Cardiac fibroblast (primary cell): ENCODE measurements at places on chromosomes 4 and X.

- DNase-seq = no peak
Measured at GRCh38 chr4:164197556-164197955, 556.4 kb upstream of the SMIM31 start.

DNA sequence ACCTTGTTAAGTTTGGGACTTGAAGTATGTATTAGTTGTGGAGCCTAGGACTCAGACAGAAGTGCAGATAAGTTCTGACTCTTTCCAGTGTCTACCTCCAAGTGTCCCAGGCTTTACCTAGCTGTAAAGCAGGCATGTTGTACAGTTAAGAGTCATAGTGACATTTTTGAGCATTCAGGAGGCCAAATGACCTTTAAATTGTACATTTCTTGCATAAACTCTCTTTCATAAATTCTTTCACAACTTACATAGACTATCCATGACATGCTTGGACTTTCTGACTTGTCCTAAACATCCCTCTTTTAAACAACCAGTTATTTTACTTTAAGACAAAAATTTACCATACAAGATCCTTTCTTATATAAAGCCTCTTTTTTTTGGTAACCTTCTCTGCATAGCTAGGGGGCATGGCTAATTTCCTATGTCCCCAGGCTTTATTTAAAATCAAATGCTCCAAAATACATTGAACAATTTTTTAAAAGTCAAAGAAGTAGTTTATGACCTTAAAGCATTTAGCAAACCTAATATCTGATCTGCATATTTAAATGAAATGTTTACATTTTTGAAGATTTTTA is 40.1 kb upstream of the UGT8 start:
- no peak for DNase-seq

DNA sequence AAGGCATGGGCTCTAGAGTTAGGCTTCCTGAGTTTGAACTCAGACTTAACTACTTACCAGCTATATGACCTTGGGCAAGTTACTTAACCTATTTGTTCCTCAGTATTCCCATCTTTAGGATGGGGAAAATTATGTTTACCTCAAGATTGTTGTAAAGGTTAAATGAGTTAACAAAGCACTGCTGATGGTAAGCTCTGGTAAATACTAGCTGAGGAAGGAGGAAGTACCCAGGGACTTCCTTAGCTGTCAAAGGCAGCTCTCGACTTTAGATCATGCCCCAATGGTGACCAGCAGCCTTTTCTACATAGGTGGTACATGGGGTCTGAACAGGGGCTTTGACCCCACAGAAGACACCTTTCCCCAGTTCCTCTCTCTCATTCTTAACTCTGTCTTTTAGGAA is 20.1 kb downstream of the ATP7A start:
- DNase-seq = no peak

DNA sequence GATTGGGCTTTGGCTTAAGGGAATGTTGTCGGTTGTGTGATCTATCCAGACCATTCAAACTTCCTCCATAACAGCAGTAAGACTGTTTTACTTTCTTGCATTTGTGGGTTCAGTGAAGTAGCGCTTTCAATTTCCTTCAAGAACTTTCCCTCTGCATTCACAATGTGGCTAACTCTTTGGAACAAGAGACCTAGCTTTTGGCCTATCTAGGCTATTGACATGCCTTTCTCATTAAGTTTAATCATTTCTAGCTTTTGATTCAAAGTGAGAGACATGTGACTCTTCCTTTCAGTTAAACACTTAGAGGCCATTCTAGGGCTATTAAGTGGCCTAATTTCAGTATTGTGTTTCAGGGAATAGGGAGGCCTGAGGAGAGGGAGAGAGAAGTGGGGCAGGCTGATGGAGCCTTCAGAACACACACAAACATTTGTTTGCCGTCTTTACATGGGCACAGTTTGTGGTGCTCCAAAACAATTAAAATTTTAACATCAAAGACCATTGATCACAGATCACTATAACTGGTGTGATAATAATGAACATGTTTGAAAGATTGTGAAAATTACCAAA is 34.1 kb downstream of the ADH5 start:
- DNase-seq = no peak

GRCh38 chrX:23317799-23318724 is 16.6 kb upstream of the PTCHD1 start:
- peak; percentile 13 for DNase-seq

GRCh38 chrX:38220024-38220414 is 652 bp downstream of the SRPX start:
- DNase-seq = peak; percentile 66

DNA sequence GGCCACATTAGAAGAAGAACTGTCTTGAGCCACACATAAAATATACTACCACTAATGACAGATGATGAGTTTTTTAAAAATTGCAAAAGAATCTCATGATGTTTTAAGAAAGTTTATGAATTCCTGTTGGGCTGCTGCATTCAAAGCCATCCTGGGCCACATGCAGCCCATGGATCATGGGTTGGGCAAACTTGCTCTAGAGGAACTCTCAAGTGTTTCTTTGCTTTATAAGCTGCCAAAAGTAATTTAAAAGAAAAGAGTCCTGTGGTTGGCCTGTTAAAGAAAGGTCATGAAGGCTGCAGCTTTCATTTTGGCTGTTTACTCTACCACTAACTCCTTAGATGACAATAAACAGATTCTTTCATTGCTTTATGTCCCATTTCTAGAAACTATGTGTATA is 218.2 kb downstream of the SCFD2 start:
- DNase-seq = no peak

- DNase-seq = no peak
Measured at GRCh38 chr4:38236003-38236402, 275.8 kb downstream of the PTTG2 start.

GRCh38 chrX:41108007-41108406 is 22.8 kb downstream of the USP9X start:
- peak; percentile 40 for DNase-seq

DNA sequence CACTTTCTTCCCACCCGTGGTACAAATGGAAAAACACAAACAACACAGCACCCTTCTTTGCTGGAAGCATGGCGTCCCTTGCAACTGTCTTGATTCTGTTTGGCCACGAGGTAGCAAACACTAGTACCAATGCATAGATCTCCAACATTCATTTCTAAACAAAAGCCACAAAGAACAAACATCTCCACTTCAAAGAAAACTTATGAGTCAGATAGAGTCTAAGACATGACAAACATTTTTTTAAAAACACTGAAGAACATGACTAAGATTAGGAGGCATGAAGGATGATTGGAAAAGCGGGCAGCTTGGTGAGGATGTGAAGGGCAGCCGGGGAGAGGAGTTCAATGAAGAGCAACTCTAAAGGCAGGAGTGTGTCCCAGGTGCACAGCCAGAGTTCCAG is 197.6 kb upstream of the FAM9B start:
- DNase-seq = peak; percentile 0

DNA sequence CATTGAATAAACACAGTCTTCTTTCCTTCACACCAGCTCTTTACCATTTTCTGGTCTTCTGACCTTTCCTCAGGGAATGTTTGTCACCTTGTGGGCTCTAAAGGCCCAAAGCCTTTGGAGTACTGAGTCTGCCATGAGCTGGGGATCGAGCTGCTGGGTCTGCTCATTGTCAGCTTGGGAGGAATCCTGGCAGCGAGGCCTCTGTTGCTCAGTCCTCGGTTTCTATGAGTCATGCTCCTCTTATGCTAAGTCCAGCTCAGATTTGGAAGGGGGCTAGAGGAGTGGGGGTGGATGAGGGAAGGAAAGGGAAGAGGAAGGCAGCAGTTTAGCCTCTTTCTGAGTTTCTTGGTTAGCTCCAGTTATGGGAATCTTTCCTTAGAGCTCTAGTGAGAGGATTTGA is 31.1 kb downstream of the NHSL2 start:
- DNase-seq = peak; percentile 76

DNA sequence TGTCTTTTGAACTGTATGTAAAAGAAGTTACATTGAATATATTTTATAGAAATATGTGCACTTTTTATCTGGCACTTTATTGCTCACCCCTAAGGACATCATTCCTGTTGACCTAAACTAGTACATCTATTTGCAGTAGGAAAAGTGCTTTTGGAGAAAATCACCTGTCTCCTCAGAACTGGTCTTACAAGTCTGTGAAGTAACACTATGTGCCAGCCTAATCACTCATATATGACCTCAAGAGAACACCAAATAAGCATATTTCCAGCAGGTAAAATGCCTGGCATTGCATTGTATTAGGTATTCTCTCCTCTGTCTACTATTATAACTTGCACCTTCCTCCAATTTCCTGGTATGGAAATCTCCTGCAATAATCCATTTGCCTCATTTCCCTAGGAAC is 4.0 kb upstream of the GASK1B start:
- no peak for DNase-seq

- DNase-seq = no peak
Measured at GRCh38 chr4:89468602-89469001, 161.0 kb upstream of the GPRIN3 start.

GRCh38 chr4:2363056-2363721 is 55.3 kb downstream of the ZFYVE28 start:
- no peak for DNase-seq

DNA sequence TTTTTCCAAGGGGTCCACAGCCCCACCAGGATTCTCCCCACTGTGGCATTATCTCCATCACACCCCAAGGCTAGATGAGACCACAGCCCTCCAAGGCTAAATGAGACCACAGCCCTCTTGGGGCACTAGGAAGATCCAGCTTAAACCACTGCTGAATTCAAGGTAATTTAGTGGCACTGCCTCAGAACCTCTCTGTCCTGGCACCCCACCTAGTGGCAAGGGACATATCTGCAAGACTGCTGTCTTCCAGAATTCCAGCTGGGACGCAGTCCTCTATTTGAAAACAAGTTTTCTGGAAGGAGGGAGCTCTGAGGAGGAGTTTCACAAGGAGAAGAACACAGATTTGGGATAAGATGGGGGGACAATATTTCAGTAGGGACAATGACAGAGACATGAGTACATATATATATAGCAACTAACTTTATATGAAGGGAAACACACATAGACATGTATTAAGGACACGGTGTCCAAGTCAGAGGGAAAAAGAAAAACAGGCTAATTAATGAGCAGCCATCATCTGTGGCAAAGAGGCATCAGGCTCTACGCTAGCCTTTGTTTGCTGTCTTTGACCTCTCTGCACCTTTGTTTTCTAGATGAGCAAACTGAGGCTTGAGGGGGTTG is 9.3 kb downstream of the CETN2 start:
- DNase-seq = peak; percentile 51

- DNase-seq = no peak
Measured at GRCh38 chr4:11069581-11070211, 359.0 kb downstream of the HS3ST1 start.

GRCh38 chr4:124483048-124483906 is 229.3 kb downstream of the ANKRD50 start:
- peak; percentile 64 for DNase-seq

DNA sequence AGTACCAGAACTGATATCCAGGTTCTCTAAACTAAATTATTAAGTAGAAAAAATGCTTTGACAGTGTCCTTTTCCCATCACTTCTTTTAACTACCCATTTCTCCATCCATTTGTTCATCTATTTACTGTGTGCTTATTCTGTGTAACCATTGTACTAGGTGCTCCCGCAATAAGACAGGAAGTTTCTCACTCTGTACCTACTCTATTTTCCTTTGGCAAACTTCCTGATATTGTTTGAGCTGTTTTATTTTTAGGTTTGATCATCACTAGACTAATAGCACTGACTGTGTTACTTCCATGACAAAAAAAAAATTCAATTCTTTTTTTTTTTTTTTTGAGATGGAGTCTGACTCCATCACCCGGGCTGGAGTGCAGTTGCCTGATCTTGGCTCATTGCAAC is 102.5 kb upstream of the CASK start:
- DNase-seq = peak; percentile 3

GRCh38 chrX:54747733-54748393 is 50.2 kb downstream of the ITIH6 start:
- no peak for DNase-seq

DNA sequence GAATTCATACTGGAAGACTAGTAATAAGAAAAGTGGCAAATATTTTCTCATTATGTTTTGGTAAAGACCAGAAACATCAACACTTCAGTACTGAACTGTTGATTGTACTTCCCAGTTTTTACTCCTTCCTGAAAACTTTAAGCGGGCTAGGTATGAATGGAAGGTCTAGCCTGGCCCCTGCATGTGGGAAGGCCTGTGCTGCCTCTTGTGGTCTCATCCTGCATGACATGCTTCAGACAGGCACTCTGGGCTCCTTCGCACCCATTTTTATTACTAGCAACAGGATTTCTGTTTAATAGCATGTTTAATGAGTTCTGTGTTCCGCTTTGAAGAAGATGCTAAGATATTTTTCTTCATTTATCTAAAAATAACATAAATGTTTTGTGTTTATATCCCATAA is 279.1 kb downstream of the ANK2 start:
- DNase-seq = no peak

DNA sequence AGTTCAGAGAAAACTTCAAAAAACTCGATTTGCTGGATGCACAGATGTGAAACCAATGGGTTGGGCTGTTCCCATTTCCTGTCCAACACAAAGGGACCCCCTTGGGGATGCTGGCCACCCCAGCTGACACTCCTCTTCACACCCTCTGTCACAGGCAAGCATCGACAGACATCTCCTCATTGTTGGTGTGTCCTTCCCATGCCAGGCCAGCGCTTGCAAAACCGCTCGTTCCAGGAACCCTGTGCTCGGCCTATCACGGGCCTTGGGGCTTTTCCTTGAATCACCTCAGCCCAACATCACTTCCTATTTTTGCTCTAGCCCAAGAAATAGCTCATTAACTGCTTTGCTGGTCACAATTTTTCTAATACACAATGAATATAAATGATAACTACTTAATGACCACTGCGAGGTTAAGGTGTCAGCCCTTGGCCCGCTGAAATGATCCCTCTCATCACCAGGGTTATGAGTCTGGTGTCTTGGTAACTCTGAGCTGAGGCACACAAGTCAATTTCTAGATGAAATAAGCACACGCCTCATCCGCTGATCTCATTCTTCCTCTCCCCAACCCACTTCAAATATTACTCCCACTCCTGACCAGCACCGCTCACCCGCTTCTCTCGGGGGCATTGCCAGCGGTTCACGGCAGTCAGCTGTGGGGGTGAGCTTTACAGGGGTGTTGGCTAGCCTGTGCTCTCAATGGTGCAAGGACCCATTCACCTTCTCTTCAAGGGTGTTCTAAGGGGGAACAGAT is 32.3 kb downstream of the BCOR start:
- DNase-seq = no peak
